Bronchial epithelial cell (primary cell): ENCODE measurements at places on chromosomes 2 and 18. TPM values are rescaled to one million over a fixed set of nuclear protein-coding genes. Genes with fewer than 3 reads are reported as not detected.

The FAM136A gene
- total RNA-seq: 21.5 and 23.4 TPM in 2 replicates

The PPP4R3B gene
- total RNA-seq: 42.9 and 57.7 TPM in 2 replicates

The CFAP65 gene
- not detected in 2 replicates for total RNA-seq

The PMAIP1 gene
- total RNA-seq: 12.1 and 16.6 TPM in 2 replicates

The KCTD1 gene
- 16.6 and 21.1 TPM in 2 replicates for total RNA-seq

The ST8SIA5 gene
- 0.13 TPM in 1 of 2 replicates, not detected in the other for total RNA-seq

The SNED1 gene
- 0.26 and 0.38 TPM in 2 replicates for total RNA-seq

The TSN gene
- 46.1 and 49.5 TPM in 2 replicates for total RNA-seq

The TOGARAM2 gene
- total RNA-seq: under 0.01 TPM in 1 of 2 replicates, not detected in the other

The RMND5A gene
- 48.5 and 53.7 TPM in 2 replicates for total RNA-seq

The ZNF396 gene
- total RNA-seq: 0.79 and 2.6 TPM in 2 replicates

The GLI2 gene
- total RNA-seq: under 0.01 and 0.26 TPM in 2 replicates

DNA sequence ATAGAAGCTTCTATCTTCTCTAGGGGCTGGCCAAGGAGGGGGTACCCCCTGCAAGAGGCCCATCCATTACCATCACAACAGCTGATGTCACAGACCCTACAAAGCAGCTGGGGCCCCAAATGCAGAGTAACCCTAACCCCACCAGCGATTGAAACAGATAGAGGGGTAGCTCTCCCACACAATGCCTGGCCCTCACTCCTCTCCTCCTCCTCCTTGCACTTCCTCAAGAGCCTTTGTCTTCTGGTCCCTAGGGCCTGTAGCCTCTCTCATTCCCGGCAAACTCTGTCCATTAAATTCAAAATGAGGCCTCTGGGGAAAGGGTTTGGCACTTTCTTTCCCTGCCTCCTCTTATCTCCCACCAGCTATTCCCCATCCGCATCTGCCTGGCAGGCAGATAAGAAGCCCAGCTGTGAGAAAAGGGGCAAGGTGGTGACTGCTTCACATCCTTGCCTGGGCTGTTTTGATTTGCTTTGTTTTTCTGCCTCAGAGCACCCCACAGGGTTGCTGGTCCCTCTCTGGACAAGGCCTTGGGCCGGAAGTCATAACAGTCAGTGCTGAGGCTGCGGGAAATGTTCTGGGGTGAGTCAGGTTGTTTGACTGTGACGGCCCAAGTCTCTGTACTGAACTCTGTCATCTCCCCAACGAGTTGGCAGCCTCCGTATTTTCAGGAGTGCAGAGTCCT, 26.1 kb upstream of the CYP26B1 start:
- DNase-seq: no peak

DNA sequence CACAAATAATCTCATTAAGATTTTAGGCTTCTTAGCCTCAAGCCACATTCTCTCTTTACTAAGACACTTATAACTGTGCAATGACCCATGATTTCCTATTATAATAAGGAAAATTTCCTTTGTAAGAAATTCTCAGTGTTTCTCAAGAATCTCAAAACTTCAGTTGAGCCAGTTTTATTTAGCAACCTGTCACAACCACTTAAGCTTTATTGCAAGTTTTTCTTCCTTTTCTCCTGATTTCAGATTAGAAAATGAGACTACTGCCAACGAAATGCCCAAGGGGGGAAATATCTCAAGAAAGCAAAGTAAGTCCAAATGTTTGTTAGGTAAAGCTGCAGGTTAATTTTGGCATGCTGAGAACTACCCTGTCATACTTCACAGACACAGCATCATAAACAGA, 178.5 kb downstream of the THADA start:
- no peak for DNase-seq

GRCh38 chr2:95158891-95159619, 593 bp downstream of the ZNF514 start:
- no peak for DNase-seq

DNA sequence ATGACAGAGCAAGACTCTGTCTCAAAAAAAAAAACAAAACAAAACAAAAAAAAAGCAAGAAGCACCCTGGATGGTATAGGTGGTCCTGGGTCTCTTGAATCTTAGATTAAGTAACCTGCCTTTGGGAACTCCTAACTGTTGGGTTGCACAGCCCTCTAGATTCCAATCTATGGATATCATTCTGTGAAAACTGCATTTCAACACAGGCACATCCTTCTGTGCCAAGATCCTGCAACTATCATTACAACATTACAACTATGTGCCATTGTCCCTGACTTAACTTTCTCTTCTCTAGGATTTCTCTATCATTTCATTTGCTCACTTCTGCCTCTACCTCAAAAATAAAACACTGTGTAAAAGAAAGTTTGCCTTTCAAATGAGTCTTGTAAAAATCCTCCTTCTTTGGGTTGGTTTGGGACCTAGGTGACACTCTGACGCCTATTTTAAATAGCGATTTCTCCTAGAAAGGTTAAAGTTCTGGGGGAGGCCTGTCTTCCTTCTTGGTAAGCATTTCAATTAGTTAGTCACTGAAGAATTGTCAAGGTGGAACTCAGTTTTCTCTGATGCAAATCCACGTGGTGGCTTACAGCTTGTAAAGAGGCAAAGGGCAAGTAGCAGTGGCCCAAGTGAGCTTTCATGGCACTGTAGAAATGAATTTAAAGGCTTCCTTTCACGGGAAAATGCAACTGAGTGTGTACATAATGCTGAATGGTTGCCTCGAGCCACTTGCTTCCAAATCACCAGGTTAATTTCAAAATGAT, 9.2 kb downstream of the LGALSL start:
- DNase-seq: no peak

DNA sequence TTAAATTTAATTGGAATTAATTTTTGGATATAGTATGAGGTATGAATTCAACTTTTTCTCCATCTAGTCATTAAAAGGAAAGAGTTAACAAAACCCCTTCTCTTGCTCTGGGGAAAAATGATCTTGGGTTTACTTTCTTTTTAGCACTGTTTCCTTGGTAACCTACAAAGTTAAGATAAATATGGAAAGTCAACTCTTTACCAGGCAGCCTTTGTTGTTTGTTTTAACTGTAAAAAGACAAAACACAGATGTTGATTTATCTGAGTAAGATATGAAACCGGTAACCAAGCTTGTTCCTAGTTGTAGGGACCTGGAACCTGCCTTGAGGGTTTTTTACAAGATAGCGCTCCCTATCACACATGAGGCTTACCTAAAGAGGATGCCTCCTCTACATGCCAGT, 10.1 kb upstream of the SANBR start:
- no peak for DNase-seq

GRCh38 chr18:57950542-57950941, 93.5 kb upstream of the NEDD4L start:
- DNase-seq: peak; percentile 98

GRCh38 chr2:185796758-185797157, 58.2 kb downstream of the FSIP2 start:
- no peak for DNase-seq

GRCh38 chr2:6474161-6475140, 391.3 kb downstream of the CMPK2 start:
- DNase-seq: no peak

- peak; percentile 97 for DNase-seq
Observed at GRCh38 chr2:8803658-8804379, 33.6 kb downstream of the KIDINS220 start.

DNA sequence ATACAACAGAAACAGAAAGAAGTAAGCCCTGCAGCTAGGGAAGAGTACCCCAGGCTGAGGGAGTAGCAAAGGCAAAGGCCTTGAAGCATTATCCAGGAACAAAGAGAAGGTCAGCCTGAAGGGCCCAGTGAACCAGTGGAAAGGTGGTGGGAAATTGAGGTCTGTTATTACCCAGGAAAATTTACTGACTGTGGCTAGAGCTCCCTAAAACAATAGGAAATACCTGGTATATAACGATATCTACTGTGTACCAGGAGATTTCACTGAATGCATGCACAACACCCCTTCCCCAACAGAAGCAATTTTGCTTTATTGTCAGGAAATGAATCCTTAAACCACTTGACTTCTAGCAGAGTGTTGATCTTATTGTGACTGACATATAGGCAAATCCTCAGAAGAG, 365.3 kb downstream of the ERBB4 start:
- no peak for DNase-seq

DNA sequence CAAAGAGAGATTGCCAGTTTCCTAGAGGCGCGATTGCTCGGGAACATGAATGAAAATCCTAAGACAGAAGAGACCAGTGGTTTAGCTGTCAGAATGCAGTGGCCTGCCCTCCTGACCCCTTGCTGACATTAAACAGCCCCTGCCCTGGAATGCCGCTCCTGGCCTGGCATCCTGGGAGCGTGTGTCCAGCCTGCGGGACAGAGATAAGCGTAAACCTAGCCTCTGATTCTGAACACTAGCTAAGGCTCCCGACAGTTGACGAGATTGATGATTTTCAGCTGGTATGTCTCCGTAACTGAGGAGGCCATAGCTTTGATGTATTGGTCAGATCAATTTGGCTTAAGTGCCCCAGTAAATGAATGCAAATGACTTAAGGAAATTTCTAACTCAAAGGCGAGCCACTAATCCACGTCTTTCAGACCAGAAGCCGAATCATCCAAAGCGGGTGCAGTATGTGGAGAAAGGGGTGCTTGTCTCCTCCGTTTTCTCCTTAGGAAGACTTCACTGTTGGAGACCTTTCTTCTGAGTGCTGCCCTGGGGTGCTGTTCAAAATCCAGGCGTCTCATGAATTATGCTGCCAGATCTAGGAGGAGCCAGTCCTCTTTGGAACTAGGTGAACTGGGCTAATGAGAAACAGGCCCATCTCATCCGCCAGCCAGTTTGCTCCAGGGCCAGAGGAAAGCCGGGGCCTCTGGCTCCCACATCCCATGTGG, 142.5 kb upstream of the L3MBTL4 start:
- no peak for DNase-seq

GRCh38 chr2:191637182-191638078, 40.5 kb upstream of the NABP1 start:
- peak; percentile 98 for DNase-seq

- DNase-seq: no peak
Observed at GRCh38 chr2:158124896-158125295, 23.2 kb downstream of the UPP2 start.

GRCh38 chr2:4140281-4140970, 437.1 kb downstream of the DCDC2C start:
- peak; percentile 1 for DNase-seq

DNA sequence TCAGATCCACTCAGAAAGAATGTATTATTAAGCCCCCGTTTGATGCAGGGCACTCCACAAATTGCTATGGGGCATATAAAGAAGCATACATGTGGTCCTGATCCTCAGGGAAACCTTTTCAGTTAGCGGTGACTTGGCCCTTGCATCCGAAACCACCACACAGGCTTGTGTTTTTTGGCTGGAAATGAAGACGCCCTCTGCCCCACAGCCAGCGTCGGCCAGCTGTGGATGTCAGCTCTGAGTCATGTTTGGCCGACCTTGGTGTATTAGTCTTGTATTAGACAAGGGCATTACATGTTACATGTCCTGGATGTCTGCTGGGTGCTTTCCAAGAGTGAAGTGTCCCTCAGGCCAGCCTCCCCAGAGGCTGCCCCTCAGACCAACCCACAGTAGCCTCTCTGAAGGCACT, 107.6 kb upstream of the MAP3K20 start:
- DNase-seq: no peak

- DNase-seq: peak; percentile 87
Observed at GRCh38 chr2:181054256-181054655, 73.9 kb downstream of the UBE2E3 start.

DNA sequence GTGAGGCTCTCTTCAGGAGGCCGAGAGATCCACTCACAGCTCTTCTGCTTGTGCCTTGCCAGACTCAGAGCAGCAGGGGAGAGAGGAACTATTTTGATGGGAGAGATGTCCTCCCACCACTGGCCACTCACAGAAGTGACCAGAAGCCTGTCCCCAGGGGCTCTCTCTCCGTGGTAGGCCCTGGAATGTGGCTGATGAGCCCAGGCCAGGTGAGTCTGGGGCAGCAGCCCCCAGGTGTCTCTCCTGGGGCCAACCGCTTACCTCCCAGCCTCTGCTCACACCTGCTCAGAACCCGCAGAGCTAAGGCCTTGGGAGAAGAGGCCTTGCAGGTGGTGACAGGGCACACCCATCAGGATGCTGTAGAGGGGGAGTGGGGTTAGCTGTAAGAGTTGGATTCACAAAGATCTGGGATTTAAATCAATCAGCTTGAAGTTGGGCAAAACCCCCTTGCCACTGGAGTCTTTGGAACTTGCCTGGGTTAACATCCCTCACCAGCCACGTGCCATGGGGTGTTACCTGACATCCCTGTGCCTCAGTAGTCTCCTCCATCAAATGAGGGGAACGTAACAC, 29.1 kb upstream of the ASB18 start:
- DNase-seq: no peak

GRCh38 chr2:229269941-229270340, 1.1 kb downstream of the PID1 start:
- no peak for DNase-seq

- peak; percentile 90 for DNase-seq
Observed at GRCh38 chr2:203002054-203002821, 12.4 kb upstream of the NBEAL1 start.

DNA sequence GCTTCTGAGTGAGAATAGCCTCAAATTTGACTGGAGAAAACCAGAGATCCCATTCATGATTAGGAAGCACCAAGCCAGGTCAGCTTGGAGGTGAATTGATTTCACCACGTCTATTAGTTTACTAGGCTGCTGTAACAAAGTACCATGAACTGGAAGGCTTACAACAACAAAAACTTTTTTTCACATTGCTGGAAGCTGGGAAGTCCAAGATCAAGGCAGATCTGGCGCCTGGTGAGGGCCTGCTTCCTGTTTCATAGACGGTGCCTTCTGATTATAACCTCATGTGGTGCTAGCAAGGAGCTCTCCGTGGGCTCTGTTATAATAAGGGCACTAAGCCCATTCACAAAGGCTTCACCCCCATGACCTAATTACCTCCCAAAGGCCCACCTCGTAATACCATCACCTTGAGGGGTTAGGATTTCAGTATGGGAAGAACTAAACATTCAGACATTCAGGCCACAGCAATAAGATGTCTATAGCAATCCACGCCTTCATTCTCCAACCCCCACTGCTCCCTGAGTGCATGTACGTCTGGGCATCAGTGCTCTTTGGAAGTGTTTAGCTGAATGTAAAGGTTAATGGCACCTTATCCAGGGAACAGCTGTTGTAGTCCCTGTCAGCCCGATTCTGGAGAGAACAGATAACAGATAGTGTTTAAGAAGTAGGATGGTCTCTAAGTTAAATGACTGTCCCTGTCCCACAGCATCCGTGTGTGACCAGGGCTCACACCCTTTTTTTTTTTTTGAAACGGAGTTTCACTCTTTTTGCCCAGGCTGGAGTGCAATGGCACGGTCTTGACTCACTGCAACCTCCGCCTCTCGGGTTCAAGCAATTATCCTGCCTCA, 89.2 kb downstream of the SOCS6 start:
- no peak for DNase-seq

DNA sequence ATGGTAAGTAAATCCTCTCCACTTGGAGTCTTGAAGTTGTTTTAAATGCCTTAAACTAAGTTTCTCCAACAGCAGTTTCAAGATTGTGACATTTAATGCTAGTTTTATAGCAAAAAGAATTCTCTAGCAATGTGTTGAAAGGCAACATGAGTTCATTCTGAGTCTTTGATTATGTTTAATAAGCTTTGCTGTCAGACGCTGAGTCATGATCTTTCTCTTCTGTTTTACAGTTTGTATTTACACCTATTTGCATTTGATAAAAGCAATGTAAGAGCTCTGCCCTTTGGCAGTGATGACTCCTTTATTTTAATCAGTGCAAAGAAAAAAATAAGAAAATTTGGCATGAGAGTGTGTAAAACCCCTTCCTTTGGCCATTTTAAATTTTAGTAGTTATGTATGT, 497.7 kb downstream of the STK39 start:
- DNase-seq: peak; percentile 54

GRCh38 chr2:238145851-238146250, 7.4 kb downstream of the KLHL30 start:
- DNase-seq: no peak

- DNase-seq: no peak
Observed at GRCh38 chr2:214816008-214816533, 6.6 kb upstream of the BARD1 start.

- no peak for DNase-seq
Observed at GRCh38 chr2:234615643-234616356, 118.9 kb upstream of the ARL4C start.
